ENCODE measurements at places on chromosomes 2 and 18.

DNA sequence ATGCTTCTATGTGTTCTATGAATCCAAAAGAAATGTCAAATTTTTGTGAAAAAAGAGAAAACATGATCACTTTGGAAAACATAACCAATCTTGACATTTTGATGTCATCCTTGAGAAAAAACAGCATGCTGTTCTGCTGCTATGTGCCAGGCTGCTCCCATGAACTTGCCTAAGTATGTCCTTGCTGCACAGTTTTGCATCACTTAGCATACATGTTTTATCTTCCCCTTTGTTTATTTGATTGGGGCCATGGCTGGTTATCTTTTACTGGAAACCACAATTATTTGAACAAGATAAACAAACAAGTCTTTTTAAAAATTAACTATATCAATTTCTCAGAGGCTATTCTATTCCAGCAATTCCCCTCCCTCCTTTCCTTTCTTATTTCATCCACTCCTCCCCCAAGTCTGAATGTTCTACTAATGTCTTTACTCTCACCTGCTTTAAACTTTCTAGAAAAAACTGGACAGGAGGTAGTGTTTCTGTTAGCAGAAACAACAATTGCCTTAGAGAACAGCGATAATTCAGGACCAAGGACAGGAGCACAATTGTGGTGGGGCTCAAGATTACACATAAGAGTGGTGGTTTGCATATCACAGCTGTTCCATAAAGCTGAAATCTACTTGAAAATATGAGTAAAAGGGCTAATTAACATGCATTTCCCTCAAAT is 6.7 kb downstream of the AOX1 start:
- H3K36me3 ChIP-seq = no peaks in the 10 kb centered on the region
- H3K4me3 ChIP-seq = no peak overlapping the region
- no peak overlapping the region for H3K27ac ChIP-seq
- no peak for DNase-seq
- peaks cover 56% of the 10 kb centered on the region for H3K27me3 ChIP-seq
- H3K4me1 ChIP-seq = peaks cover under 1% of the 10 kb centered on the region

GRCh38 chr2:53473775-53474311 is 293.8 kb upstream of the CHAC2 start:
- H3K27me3 ChIP-seq = peaks cover 9% of the 10 kb centered on the region
- no peaks in the 10 kb centered on the region for H3K4me1 ChIP-seq
- no peaks in the 10 kb centered on the region for H3K36me3 ChIP-seq
- no peak overlapping the region for H3K4me3 ChIP-seq
- no peak overlapping the region for H3K27ac ChIP-seq

DNA sequence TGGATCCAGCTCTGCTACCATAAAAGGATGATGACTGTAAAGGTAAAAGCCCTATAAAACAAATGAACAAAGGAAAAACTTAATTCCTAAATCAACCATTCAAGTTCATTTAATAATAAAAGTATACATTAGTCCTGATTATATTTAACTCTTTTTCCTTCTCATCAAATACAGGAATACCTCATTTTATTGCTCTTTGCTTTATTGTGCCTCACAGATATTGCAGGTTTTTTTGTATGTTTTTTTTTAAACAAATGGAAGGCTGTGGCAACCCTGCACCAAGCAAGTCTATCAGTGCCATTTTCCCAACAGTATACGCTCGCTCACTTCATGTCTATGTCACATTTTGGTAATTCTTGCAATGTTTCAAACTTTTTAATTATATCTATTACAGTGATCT is 38.2 kb downstream of the USP37 start:
- DNase-seq = no peak
- H3K27ac ChIP-seq = no peak overlapping the region
- H3K4me3 ChIP-seq = no peak overlapping the region
- H3K27me3 ChIP-seq = no peaks in the 10 kb centered on the region

GRCh38 chr2:6793371-6793770 is 72.3 kb downstream of the CMPK2 start:
- no peaks in the 10 kb centered on the region for H3K4me1 ChIP-seq
- no peak for DNase-seq
- H3K27me3 ChIP-seq = peaks cover 49% of the 10 kb centered on the region

- H3K27ac ChIP-seq = no peak overlapping the region
- DNase-seq = no peak
- no peak overlapping the region for H3K4me3 ChIP-seq
- no peaks in the 10 kb centered on the region for H3K4me1 ChIP-seq
- H3K27me3 ChIP-seq = no peaks in the 10 kb centered on the region
These were observed 140.9 kb upstream of the XPO1 start for GRCh38 chr2:61679096-61679495.

DNA sequence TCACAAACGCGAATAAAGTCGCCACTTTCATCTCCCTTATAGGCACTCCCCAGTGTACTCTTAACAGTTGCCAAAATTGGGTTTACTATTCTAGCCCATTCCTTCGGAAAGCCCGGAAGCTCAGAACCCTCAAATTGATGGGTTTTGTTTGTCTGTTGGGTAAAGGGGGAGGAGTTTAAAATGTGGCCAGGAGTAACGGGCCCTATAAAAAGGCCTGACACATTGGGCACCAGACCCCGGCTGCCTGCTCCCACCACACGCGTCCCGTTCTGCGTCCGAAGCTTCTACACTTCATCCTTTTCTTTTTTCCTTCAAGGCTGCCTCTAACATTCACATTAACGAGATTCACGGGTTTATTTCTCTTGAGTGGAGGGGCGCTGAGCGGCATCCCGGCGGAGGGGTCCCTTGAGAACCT is 837 bp downstream of the NHEJ1 start:
- no peak for DNase-seq
- H3K36me3 ChIP-seq = peaks cover 4% of the 10 kb centered on the region
- H3K27ac ChIP-seq = peak overlapping the region; percentile 90
- H3K27me3 ChIP-seq = no peaks in the 10 kb centered on the region

DNA sequence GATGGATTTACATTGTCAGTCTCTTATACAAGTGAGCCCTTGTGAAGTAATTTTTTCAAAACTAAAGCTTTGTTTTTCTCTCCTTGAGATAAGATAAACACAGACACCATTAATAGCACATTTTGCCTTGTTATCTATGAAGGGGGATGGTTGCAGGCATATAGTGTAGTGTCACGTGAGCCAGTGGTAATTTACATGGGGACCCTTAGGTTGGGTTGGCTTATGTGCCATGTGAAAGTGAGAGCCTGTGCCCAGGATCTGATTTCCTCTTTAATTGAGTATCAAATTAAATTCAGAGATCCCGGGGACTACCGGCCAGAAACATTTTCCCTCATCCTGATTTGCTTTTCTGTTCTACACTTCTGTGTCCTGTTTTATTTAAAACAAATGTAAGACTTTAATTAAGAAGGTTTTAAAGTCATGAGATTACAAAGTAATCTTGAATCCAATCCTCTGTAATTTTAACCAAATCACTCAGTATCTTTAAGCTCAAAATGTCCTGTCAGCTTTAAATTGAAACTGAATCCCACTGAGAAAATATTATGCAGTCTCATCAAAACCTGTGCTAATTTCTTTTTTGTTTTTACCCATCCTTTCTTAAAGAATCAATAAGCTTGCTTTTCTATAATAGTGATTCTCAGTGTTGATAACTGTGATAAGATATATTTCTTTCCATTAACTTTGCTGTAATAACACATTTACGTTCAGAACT is 63.8 kb downstream of the PTPRM start:
- H3K4me3 ChIP-seq = no peak overlapping the region
- no peaks in the 10 kb centered on the region for H3K4me1 ChIP-seq
- H3K36me3 ChIP-seq = no peaks in the 10 kb centered on the region
- H3K27ac ChIP-seq = no peak overlapping the region

GRCh38 chr18:54162431-54162830 is 62.0 kb downstream of the MBD2 start:
- DNase-seq = no peak
- peaks cover 11% of the 10 kb centered on the region for H3K36me3 ChIP-seq
- H3K4me1 ChIP-seq = peaks cover 15% of the 10 kb centered on the region
- H3K27ac ChIP-seq = no peak overlapping the region

DNA sequence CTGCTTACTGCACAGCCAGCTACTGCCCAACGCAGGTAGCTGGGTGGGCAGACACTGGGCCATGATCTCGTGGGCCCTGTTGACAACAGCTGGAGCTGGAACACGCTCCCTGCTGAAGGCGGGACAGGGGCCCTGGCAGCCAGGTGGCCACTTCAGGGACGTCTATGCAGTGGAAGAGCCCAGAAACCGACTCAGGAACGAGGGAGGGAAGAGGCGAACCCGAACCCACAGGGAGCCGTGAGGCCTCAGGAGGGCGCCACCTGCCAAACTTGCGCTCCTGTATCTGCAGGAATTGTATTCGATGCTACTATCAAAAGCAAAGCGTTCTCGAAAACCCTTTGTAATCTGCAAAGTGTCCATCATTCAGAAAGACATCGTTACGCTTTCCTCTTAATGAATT is 198.4 kb downstream of the EIPR1 start:
- no peaks in the 10 kb centered on the region for H3K27me3 ChIP-seq
- peaks cover 2% of the 10 kb centered on the region for H3K36me3 ChIP-seq
- H3K27ac ChIP-seq = no peak overlapping the region
- DNase-seq = no peak

DNA sequence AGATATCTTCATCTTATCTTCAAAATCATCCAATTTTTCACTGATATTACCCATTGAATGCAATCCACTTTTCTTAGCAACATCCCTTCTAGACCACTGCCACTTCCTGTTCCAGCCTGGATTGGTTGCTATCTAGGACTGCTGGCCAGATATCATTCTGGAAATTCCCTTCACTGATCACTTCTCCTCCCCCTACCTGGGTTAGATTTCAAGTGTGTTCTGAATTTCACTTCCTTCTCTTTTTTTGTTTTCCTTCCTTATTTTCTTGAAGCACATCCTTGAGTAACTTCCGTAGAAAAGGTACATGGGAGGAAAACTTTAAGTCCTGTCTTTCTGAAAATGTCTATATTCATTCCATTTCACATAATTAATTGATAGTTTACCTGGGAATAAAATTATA is 82.0 kb upstream of the IL1R2 start:
- H3K4me3 ChIP-seq = no peak overlapping the region
- H3K27ac ChIP-seq = no peak overlapping the region
- no peaks in the 10 kb centered on the region for H3K4me1 ChIP-seq
- no peaks in the 10 kb centered on the region for H3K27me3 ChIP-seq
- peaks cover 4% of the 10 kb centered on the region for H3K36me3 ChIP-seq

- H3K4me1 ChIP-seq = peaks cover 3% of the 10 kb centered on the region
- H3K36me3 ChIP-seq = peaks cover under 1% of the 10 kb centered on the region
- no peak for DNase-seq
- peak overlapping the region; percentile 66 for H3K4me3 ChIP-seq
These were observed 34.4 kb downstream of the YPEL5 start for GRCh38 chr2:30181176-30181575.

DNA sequence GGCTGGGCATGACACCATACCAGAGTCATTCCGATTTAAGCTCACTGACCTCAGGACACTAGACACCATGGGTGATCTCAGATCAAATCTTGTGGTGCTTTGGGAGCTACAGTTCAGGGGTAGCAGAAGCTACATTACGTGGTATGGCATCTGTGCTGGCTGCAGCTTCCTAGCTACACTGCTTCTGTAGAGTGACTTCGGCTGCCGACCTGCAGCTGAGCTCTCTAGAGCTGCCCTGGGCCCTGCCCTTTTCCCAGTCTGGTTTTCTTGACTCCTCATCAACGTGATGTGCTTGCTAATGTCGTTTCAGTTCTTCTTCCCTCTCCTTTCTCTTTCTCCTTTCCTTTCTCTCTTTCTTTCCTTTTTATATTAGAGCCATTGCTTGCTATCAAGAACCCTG is 100.2 kb downstream of the AP1S3 start:
- H3K27ac ChIP-seq = no peak overlapping the region
- H3K27me3 ChIP-seq = peaks cover 13% of the 10 kb centered on the region
- peaks cover 5% of the 10 kb centered on the region for H3K36me3 ChIP-seq
- peaks cover 2% of the 10 kb centered on the region for H3K4me1 ChIP-seq
- DNase-seq = no peak

- peak overlapping the region; percentile 99 for H3K27ac ChIP-seq
- peak overlapping the region; percentile 74 for H3K4me3 ChIP-seq
- peaks cover 61% of the 10 kb centered on the region for H3K4me1 ChIP-seq
- DNase-seq = no peak
- no peaks in the 10 kb centered on the region for H3K27me3 ChIP-seq
These were observed 148.2 kb upstream of the ITGA4 start for GRCh38 chr2:181308766-181309515.

DNA sequence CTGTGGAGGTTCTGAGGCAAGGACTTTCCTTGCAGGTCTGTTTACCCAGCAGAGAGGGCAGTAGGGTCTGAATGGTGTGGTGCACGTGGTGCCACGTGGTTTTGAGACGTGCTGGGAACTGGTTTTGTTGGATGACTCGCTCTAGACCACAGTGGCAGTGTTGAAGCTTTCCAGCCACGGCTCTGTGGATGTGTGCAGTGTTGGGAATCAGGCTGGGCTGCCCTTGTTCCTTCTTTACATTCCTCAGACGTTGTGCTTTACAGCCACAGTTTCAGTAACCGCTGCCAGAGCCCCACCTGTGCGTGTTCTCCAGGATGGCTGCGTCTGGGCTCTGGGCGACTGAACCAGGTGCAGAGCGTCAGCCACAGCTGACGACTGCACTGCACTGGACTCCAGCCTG is 8.2 kb downstream of the CTDP1 start:
- H3K27me3 ChIP-seq = no peaks in the 10 kb centered on the region
- H3K27ac ChIP-seq = no peak overlapping the region
- H3K36me3 ChIP-seq = no peaks in the 10 kb centered on the region
- no peak overlapping the region for H3K4me3 ChIP-seq
- peaks cover 49% of the 10 kb centered on the region for H3K4me1 ChIP-seq

DNA sequence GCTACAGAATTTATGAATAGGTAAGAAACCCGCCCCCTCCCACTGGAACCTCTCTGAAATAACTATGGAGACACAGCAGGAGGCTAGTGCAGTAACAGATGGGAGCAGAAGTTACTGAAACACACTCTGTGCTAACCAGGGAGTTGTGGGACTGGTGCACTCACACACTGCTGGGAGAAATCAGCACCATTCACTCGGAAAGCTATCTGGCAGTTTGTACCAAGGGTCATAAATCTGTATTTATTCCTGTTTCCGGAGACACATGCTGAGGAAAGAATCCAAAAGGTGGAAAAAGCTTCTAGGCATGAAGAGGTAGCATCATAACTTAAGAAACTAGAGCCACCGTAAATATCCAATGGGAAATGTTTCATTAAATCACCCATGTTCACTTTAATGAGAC is 39.9 kb downstream of the TGFA start:
- no peak overlapping the region for H3K4me3 ChIP-seq
- peaks cover 2% of the 10 kb centered on the region for H3K4me1 ChIP-seq
- DNase-seq = no peak
- no peaks in the 10 kb centered on the region for H3K27me3 ChIP-seq

DNA sequence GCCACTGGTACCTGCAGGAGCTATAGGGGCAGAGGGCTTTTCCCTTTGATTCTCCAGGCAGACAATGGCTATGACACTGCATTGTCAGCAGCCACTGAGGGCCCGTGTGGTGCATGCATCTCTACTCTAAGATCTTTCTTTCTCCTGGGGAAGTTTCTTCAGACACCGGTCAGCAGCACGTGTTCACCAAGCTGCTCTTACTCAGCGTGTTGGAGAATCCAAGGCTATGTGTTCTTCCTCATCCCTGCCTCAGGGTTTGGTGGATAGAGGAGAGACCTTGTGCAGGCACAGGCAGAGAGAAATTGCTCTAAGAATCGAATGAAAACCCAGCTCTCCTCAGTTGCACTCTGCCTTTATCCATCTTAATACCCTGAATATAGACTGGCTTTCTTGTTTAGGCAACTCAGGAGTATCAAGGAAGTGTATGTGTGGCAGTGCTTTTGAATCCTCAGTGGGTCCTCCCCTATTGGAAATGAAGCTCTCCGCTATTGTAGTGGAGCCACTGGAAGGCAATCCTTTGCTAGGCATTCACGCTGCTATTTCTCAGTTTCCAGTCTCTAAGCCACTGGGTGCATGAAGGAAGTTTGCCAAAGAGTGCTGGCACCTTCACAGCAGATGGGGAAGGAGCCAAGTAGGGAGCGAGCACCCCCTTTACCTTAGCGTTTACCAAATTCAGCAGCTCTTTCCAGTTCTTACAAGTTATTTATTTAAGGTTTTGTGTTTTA is 86.9 kb upstream of the EML6 start:
- no peak for DNase-seq
- H3K36me3 ChIP-seq = peaks cover 3% of the 10 kb centered on the region
- peaks cover 19% of the 10 kb centered on the region for H3K4me1 ChIP-seq

Measured in T-helper 17 cell (primary cell).